ENCODE measurements at places on chromosomes 16 and 17. TPM values are rescaled to one million over a fixed set of nuclear protein-coding genes. Genes with fewer than 3 reads are reported as not detected.

The MYL11 gene
- total RNA-seq = 0.68 TPM

The TXNDC11 gene
- total RNA-seq = 7.4 TPM

The ORAI3 gene
- 20.1 TPM for total RNA-seq

The KRTAP9-8 gene
- total RNA-seq = not detected

DNA sequence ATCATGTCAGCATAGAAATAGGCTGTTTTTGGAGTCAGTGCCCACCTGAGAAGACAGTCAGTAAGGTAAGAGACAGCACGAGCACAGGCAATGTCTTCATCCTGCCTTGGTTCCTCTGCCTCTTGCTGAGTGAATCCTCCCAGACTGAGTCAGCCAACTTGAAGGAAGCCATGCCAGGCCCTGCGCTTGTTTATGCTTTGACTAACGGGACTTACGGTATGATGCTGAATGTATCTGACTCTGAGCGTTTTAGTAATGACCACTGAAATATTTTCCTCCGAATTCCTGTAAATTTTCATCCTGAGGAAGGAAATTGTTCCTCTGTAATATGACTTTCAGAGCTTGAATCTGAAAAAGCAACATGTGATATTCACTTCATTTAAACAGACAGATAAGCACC lies 18.0 kb downstream of the C17orf67 start:
- no peak overlapping the region for H3K27ac ChIP-seq
- peaks cover 9% of the 10 kb centered on the region for H3K4me1 ChIP-seq
- H3K36me3 ChIP-seq = no peaks in the 10 kb centered on the region
- no peaks in the 10 kb centered on the region for H3K27me3 ChIP-seq

- no peak overlapping the region for H3K27ac ChIP-seq
- H3K4me3 ChIP-seq = no peak overlapping the region
- no peaks in the 10 kb centered on the region for H3K27me3 ChIP-seq
Observed at GRCh38 chr17:40352237-40352778, 12.2 kb downstream of the GJD3 start.

DNA sequence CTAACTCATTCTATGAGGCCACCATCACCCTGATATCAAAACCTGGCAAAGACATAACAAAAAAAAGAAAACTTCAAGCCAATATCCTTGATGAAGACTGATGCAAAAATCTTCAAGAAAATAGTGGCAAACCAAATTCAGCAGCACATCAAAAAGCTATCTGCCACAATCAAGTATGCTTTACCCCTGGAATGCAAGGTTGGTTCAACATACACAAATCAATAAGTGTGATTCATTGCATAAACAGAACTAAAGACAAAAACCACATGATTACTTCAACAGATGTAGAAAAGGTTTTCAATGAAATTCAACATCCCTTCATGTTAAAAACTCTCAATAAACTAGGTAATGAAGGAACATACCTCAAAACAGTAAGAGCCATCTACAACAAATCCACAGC lies 48.4 kb downstream of the CMC2 start:
- H3K4me1 ChIP-seq = no peaks in the 10 kb centered on the region
- H3K27ac ChIP-seq = no peak overlapping the region

- no peak overlapping the region for H3K4me3 ChIP-seq
- DNase-seq = no peak
- H3K36me3 ChIP-seq = no peaks in the 10 kb centered on the region
- no peak overlapping the region for H3K27ac ChIP-seq
Observed at GRCh38 chr17:48484256-48484655, 46.6 kb downstream of the HOXB1 start.

GRCh38 chr16:15608398-15609285 lies 34.3 kb downstream of the MARF1 start:
- no peaks in the 10 kb centered on the region for H3K27me3 ChIP-seq
- H3K27ac ChIP-seq = no peak overlapping the region
- DNase-seq = no peak
- H3K4me1 ChIP-seq = no peaks in the 10 kb centered on the region

DNA sequence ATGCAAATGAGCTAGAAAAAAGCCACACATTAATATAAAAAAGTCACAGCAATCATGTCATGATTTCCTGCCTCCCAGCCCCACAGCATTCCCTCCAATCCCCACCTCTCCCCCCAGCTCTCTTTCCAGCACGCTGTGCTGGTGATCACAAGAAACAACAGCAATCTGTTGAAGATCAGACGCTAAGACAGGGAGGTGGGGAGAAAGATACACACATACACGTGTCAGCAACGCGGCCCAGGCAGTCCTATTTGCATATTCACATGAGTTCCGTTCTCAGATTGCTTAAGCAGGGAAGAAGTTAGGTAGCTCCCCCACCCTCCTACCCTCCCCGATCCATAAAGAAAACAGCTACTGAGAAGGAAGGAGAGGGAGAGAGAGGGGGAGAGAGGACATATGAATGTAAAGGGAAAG lies 405.5 kb upstream of the PSMD7 start:
- no peaks in the 10 kb centered on the region for H3K36me3 ChIP-seq
- DNase-seq = peak; percentile 62
- peak overlapping the region; percentile 44 for H3K4me3 ChIP-seq
- no peak overlapping the region for H3K27ac ChIP-seq

DNA sequence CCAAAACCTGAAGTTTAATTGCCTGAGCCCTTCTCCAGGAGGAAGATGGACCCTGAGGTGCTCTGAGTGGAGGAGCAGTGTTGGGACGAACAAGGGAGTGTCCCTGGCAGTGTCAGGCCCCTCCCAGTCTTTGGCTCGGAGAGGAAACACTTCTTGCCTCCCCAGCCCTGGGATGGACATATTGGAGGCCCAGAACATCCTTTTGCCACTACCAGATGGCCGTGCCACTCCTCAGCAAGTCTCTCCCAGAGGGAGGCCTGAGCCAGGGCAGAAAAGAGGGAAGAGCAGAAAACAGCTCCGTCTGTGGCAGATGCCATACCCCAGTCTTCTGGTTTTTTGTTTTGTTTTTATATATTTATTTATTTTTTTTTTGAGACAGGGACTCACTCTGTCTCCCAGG lies 91.5 kb upstream of the CRHR1 start:
- H3K27me3 ChIP-seq = no peaks in the 10 kb centered on the region
- H3K27ac ChIP-seq = no peak overlapping the region
- H3K36me3 ChIP-seq = no peaks in the 10 kb centered on the region
- H3K4me3 ChIP-seq = no peak overlapping the region
- DNase-seq = no peak
- no peaks in the 10 kb centered on the region for H3K4me1 ChIP-seq

GRCh38 chr17:33640629-33641028 lies 347.5 kb upstream of the ASIC2 start:
- no peak overlapping the region for H3K27ac ChIP-seq
- peaks cover 18% of the 10 kb centered on the region for H3K4me1 ChIP-seq
- H3K27me3 ChIP-seq = no peaks in the 10 kb centered on the region
- H3K4me3 ChIP-seq = no peak overlapping the region
- DNase-seq = peak; percentile 37
- no peaks in the 10 kb centered on the region for H3K36me3 ChIP-seq

DNA sequence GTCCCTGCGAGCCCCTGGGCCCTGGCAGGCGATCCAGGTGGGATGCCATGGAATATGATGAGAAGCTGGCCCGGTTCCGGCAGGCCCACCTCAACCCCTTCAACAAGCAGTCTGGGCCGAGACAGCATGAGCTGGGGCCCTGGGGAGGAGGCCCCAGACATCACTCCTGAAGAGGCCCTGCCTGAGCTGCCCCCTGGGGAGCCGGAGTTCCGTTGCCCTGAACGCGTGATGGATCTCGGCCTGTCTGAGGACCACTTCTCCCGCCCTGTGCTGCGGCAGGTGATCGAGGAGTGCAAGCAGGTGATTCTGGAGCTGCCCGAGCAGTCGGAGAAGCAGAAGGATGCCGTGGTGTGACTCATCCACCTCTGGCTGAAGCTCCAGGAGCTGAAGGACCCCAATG lies 33.1 kb downstream of the CDRT15L2 start:
- no peak overlapping the region for H3K4me3 ChIP-seq
- no peaks in the 10 kb centered on the region for H3K36me3 ChIP-seq
- H3K27ac ChIP-seq = no peak overlapping the region
- H3K27me3 ChIP-seq = no peaks in the 10 kb centered on the region
- no peaks in the 10 kb centered on the region for H3K4me1 ChIP-seq

DNA sequence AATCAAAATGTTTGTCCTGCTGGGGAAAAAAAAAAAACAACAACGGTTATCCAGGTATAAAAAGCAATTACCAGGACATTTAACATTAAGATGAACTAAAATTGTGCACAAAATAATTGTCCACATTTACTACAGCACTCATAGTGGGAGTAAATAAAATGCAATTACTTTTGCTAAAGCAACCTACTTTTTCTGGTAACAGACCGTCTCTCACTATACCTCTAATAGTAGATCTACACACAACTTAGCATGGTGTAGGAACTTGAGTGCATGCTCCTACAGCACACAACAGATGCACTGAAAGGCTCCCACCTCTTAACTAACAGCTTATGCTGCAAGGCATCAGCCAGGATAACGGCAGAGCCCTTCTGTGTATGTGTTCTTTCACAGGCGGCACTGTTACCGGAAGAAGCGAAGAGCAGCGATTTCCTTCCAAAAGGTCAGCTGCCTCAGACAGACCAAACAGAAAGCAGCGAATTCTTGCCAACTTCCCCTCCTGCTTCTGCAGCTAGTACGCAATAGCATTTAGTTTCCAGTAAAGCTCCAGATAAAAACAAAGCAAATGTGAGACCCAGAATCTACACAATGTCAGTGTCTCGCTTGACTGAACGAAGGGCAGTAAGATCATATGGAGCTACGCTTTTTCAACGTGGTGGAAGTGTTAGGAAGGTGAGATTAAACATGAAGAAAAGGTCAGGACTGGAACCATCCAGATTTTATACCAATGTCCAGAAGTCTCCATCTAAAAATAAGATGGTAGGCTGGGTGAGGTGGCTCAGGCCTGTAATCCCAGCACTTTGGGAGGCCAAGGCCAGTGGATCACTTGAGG lies 27.6 kb downstream of the STAT5B start:
- peaks cover 10% of the 10 kb centered on the region for H3K4me1 ChIP-seq
- no peaks in the 10 kb centered on the region for H3K36me3 ChIP-seq

DNA sequence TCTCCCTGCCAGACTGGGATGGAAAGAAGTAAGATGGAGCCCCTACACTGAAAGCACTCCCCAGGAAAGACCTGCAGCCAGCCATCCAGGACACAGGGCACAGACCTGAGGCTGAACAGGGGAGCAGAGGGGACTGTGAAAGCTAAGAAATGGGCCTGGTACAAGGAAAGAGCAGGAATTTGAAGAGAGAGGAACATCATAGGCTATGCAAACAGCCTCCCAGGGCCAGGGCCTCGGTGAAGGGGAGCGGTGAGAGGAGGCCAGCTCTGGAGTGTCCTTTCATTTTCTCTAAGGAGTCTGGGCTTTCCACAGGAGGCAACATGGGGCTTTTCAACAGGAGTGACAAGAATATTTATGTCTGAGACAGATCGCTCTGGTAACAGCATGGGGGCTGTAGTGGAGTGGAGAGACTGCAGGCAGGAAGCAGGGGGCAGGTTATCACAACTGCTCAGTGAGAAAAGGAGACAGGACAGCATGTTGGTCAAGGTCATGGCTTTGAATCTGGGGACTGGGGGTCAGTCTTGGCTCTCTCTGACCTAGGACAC lies 50.1 kb downstream of the TOM1L2 start:
- no peak overlapping the region for H3K4me3 ChIP-seq
- no peaks in the 10 kb centered on the region for H3K27me3 ChIP-seq
- no peak for DNase-seq
- H3K27ac ChIP-seq = peak overlapping the region; percentile 87
- H3K4me1 ChIP-seq = peaks cover 28% of the 10 kb centered on the region
